ENCODE measurements at places on chromosomes 1 and 21. TPM values are rescaled to one million over a fixed set of nuclear protein-coding genes. Genes with fewer than 3 reads are reported as not detected.
A peak's percentile ranks its signal among the peaks of the same experiment; 100 is the strongest.

DNA sequence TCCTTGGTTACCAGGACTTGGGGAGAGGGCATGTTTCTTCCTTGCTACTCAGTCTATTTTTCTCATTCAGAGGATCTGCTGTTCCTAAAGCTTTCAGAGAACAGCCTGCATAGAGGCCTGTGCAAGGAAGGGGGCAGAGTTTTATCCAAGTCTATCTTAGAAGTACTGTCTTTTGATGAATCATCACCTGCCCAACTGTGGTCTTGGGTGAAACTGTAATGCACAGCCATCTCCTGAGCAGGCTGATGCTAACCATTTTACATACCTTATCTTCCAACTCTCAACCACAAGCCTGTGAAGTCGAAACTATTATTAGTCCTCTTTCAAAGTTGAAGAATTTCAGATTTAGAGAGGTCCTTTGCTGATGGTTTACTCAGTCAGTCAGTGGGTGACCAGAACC is 368.0 kb downstream of the HHAT start:
- no peak for DNase-seq

DNA sequence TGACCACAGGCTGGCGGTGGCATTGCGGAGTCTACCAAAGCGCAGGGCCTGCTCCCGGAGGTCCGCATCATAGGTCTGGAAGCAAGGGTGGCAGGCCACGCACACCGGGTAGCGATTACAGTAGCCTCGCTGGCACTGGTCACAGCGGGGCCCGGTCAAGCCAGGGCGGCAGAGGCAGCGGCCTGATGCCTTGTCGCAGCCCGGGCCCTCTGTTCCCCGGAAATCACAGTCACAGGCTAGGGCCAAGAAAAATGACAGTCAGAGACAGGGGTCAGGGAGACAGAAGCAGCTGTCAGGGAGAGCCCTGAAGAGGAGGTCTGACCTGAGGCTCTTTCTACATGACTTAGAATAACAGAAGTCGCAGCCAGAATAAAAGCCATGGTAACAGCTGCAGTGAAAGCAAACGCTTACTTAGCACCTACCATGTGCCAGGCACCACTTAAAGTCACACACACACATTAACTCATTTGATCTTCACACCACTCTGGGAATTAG is 26.4 kb downstream of the LAMB3 start:
- DNase-seq: no peak

DNA sequence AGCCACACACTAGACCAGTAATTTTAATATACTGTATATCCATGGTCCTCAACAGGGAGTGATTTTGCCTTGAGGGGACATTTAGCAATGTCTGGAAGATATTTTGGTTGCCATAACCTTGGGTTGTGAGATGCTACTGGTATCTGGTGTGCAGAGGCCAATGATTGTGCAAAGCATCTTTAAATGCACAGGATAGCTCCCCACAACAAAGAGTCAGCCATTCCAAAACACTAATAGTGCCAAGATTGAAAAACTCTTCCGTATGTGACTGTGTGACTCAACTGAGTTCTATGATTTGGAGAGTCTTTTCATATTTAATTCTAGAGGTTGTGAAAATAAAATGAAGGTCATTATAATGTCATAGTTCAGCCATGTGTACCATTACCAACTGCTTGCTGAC is 141.4 kb upstream of the CACYBP start:
- no peak for DNase-seq

DNA sequence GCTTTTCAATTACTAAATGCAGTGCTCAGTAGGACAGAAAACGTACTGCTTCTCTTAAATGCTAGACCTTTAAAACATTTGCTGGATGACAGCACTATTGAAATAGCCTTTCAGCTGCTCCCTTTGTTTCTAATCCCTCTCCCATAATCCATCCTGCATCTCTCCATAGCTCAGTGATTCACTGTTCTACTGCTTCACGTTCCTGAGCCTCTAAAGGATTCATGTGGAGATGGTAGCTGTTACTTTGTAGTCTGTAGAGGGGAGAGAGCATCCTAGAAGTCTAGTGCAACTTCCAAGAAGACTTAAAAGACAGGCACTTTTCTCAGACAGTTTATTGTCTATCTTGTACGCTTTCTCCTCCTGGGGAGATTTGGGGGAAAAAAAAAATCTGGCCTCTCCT is 51.4 kb downstream of the LRRC8B start:
- DNase-seq: no peak

DNA sequence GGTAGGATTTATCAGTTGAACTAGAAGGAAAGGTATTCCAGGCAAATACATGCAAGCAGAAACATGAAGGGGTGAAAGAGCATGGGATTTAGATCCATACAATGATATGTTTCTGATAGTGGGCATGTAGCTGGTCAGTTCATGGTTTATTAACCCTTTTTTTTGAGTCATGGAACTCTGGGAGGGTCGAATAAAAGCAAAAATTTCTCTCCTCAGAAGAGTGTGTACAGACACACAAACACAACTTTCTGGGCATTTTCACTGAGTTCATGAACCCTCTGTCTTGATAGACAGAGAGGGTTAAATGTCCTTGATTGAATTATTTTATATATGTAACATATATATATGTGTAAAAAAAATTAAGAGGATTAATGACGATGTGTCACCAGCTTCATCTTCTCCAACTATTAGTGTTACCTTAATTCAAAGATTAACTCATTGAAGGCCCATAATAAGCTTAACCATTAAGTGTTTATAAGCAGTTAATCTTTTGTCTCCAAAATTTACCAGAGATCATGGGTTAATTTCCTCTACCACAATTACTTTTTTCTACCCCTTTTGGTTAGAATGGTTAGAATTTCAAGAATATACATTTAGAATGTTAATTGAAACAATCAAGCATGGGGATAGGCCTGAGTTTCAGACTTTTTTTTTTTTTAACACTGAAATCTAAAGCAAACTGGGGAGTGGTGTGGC is 4.6 kb downstream of the JUN start:
- DNase-seq: no peak

- DNase-seq: no peak
Observed at GRCh38 chr1:240342251-240342625, 250.6 kb downstream of the FMN2 start.

- peak; percentile 26 for DNase-seq
Observed at GRCh38 chr1:147204080-147204479, 21.1 kb downstream of the FMO5 start.

DNA sequence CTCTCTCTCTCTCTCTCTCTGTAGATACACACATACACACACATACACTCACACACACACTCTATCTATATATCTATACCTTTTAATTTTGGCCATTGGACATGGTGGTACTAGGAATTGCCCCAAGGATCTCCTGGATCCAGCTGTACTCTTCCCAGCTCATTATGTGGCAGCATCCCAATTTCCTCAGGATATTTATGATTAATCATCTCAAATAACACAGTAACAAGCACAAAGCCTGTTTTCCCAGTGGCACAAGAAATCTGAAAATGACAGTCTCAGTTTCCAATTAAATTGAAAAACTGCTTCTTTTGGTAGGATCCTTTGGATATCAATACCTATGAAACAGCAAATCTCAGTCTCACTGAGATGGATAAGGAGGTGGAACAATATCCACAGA is 27.6 kb downstream of the S100A10 start:
- no peak for DNase-seq

DNA sequence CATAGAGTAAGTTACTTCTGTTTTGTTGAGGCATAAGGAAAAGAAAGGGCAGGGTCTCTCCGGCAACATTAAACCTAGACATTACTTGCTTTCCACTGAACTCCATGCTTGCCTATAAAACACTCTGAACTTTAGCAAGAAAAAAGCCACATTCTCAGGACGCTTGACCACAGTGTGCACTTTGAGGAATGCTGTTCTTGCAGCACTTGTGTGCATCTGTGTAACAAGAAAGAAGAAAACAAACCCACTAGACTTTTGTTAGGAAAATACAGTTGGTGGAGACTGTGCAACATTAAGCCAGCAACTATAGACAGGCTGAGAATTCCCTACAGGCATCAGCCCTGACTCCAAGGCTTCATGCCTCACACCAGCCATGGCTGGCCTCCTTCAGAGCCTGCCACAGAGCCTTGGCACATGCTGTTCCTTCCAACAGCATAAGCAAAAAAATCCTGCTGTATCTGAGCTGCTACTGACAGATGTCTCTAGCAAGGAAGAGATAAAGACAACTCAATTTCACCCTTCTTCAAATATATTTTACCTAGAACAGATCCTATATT is 5.8 kb downstream of the PDZK1 start:
- DNase-seq: no peak

DNA sequence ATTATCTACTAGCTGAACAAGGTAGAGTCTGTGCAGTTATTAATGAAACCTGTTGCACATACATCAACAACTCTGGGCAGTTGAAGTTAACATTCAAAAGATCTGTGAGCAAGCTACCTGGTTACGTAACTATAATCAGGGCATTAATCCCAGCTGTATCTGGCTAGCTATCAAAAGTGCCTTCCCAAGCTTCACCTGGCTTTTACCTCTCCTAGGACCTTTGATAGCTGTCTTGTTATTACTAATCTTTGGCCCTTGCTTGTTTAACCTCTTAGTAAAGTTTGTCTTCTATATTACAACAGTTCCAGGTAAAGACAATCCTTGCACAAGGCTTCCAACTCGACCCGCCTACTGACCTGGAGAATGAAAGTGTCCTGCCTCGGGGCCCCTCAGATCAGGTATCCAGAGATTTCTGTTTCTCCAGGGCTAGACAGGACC is 29.6 kb upstream of the SLC6A9 start:
- DNase-seq: no peak

DNA sequence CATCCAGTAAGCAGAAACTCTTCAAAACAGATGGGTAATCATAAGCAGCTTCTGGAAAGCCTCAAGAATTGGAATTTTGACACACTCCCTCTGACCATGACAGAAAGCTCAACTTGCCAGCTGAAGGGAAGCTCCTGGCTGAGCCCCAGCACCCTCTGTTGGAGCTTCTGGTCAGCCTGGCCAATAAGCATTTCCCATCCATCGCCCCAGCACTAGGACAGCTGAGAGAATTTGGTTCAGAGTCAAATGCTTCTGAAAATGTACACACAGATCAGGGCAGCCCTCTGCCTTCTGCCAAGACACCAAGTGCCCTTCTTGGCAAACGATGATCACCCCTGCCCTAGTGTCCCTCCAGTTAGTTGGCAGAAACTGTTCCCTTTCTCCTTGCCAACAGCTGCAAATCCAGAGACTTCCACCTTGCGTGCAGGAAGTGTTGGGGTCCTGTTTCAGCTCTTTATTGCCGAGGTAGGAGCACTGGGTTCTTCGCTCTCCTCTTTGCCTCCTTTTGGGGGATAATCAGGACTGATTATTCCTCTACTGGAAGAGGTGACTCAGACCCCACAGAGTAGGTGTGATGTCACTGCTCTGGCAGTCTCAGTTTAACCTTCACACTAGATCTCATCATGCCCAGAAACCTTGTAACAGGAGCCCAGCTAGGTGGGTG is 11.9 kb downstream of the PIGV start:
- no peak for DNase-seq

- no peak for DNase-seq
Observed at GRCh38 chr1:25544819-25545218, 1.4 kb downstream of the LDLRAP1 start.

- no peak for DNase-seq
Observed at GRCh38 chr1:178609015-178609414, 96.1 kb downstream of the TEX35 start.

DNA sequence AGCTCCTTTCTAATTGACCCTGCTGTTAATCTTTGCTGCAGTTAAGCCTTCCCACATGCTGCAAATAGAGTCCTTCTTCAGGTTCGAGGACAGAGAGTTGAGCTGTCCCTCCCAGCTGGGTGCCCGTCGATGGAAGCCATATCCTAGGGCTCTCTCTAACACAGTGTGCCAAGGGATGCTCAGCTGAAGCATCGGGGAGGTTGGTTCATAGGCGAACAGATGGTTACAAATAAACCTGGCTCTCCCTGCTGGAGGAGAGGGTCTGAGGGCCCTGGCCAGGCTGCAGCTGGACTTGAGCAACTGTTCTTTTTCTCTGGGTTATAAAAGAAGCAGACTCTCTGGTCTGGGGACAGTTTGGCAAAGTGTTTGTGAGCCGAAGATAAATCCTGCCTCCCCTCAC is 120.3 kb upstream of the C8B start:
- no peak for DNase-seq

DNA sequence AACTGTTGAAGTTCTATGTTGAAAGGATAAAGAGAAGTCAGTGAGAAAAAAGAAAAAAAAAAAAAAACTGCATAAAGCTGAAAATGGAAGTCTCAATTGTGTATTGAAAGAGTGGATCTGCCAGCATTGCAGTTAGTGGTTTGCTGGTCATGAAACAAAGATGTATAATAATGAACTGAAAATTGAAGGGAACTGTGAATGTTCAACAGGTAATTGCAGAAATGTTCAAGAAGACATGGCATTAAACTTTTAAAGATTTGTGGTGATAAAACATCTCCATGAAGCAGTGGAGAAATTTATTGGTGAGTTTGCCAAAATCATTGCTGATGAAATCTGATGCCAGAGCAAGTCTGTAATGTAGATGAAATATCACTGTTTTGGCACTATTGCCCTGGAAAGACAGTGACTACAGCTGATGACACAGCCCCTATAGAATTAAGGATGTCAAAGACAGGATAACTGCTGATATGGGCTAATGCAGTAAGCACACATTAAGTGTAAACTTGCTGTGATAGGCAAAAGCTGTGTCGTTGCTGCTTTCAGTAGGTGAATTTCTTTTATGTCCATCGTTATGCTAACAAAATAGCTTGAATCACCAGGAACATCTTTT is 71.0 kb downstream of the RD3 start:
- no peak for DNase-seq

Gene FALEC
- polyA plus RNA-seq: 1.1 TPM

Gene PADI4
- 1.6 TPM for polyA plus RNA-seq

Gene CADM3
- polyA plus RNA-seq: 0.32 TPM

Gene NID1
- polyA plus RNA-seq: 0.06 TPM

Gene TMEM183A
- polyA plus RNA-seq: 103 TPM

Gene FAM177B
- 12.2 TPM for polyA plus RNA-seq

Gene SDCCAG8
- polyA plus RNA-seq: 37.1 TPM

Data from B cell (primary cell).